NCI-H1105 treated with DMSO at 0.1 percent for 48 hours (cell line): ENCODE measurements at places on chromosomes 2 and 18.

GRCh38 chr2:98487101-98487805 is 42.6 kb downstream of the INPP4A start:
- no peak for DNase-seq

GRCh38 chr2:43326101-43326825 is 99.9 kb upstream of the ZFP36L2 start:
- no peak for DNase-seq

DNA sequence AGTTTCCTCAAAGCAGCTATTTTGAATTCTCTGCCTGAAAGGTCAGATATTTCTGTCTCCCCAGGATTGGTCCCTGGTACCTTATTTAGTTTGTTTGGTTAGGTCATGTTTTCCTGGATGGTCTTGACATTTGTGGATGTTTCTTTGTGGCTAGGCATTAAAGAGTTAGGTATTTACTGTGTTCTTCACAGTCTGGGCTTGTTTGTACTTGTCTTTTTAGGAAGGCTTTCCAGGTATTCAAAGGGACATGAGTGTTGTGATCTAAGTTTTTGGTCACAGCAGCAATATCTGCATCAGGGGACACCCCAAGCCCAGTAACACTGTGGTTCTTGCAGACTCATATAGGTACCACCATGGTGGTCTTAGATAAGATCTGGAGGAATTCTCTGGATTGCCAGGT is 11.8 kb downstream of the MYO3B start:
- no peak for DNase-seq

DNA sequence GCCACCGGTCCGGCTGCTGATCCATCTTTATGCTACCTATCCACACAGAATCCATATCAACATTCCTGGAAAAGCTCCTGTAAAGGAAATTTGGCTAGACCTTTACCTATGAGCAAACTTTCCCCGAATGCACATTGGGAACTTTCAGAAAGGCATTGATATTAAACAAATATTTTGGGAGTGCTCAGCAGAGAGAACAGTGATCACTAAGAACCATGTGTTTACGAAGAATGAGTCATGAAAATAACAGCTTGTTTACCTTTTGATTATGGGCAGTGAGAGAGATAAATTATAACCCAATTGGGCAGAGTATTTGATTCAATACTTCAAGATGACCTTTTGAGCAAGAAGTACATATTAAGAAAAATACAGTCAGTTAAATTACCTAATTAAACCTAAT is 189.7 kb upstream of the CDH2 start:
- no peak for DNase-seq

GRCh38 chr18:38458698-38459097 is 893.1 kb upstream of the CELF4 start:
- no peak for DNase-seq

GRCh38 chr2:9220201-9220600 is 13.6 kb downstream of the ASAP2 start:
- no peak for DNase-seq

GRCh38 chr2:101613056-101613704 is 84.3 kb upstream of the MAP4K4 start:
- no peak for DNase-seq

DNA sequence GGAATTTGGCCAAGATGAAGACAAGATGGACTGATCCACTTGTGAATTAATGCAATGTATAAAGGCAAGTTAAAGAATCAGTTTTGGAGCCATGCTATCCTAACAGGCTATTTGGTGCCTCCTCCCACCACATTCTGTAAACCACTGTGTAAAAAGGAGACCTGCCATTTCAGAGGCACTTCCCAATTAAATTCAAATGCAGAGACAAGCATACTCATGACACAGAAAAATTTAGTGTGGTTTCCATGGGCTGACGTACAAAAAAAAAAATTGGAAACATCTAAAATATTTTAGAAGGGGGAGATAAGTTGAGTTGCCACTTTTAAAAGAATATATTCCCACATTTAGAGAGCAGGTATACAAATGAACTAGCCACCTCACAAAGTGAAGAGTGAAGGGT is 112.1 kb downstream of the TCF4 start:
- no peak for DNase-seq

GRCh38 chr18:70234667-70235459 is 29.4 kb upstream of the RTTN start:
- no peak for DNase-seq

- no peak for DNase-seq
Measured at GRCh38 chr2:60962528-60962927, 55.0 kb upstream of the PEX13 start.
